ENCODE measurements at places on chromosomes 12 and 14. TPM values are rescaled to one million over a fixed set of nuclear protein-coding genes. Genes with fewer than 3 reads are reported as not detected.

CGRRF1 gene
- total RNA-seq = 7.9 TPM

BHLHE41 gene
- total RNA-seq = 4.9 TPM

CCDC198 gene
- not detected for total RNA-seq

NUDT14 gene
- 9.9 TPM for total RNA-seq

IL22 gene
- not detected for total RNA-seq

LALBA gene
- not detected for total RNA-seq

YY1 gene
- total RNA-seq = 39.6 TPM

SNAPC1 gene
- 10.6 TPM for total RNA-seq

NYNRIN gene
- total RNA-seq = 9.5 TPM

KRT2 gene
- total RNA-seq = not detected

GDF3 gene
- total RNA-seq = not detected

SYCP3 gene
- not detected for total RNA-seq

ABCD2 gene
- not detected for total RNA-seq

FAM234B gene
- 5.3 TPM for total RNA-seq

BEST3 gene
- not detected for total RNA-seq

SOCS2 gene
- total RNA-seq = 45.1 TPM

TXNDC16 gene
- total RNA-seq = 5.1 TPM

COCH gene
- total RNA-seq = 0.20 TPM

BTBD6 gene
- total RNA-seq = 34.8 TPM

VWF gene
- total RNA-seq = 14.3 TPM

RPS6KL1 gene
- total RNA-seq = 4.4 TPM

Data from cardiac ventricle fibroblast (primary cell).